ENCODE measurements at places on chromosomes 6 and 20. TPM values are rescaled to one million over a fixed set of nuclear protein-coding genes. Genes with fewer than 3 reads are reported as not detected.

DNA sequence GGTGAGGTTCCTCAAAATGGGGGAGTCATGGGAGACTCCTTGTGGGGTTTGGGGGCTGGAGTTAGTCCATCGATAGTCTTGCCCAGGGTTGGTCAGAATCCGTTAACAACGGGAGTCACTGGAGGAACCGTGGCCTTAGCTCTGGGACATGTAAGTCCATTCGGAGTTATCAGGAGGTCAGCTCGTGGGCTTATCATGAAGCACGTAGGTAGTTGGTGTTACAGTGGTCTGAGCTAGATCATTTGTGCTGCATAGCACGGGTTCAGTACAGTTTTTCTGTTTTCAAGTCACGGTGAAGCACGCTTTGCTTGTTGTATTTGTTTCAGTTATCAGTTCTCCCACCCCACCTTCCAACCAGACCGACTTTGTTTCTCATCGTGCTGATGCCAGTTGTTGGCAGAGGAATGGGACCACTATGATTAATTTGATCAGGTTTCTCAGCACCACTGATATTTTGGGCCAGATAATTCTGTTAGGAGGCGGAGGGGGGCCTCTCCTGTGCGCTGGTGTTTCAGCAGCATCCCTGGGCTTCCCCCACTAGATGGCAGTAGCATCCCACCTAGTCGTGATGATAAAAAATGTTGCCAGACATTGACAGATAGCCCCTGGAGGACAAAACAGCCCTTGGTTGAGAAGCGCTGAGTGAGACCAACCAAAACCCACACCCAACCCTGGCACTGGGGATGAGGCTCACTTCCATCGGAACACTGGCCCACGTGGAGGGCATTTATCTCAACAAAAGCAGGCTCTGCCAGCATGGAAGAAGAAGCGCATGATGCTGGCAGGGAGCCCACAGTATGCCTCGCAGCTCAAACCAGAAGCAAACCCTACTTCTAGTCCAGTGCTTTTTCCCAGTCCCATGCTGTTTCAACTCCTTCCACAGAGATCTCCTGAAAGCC is 2.2 kb upstream of the APMAP start:
- peaks cover 42% of the 10 kb centered on the region for H3K4me1 ChIP-seq
- no peaks in the 10 kb centered on the region for H3K36me3 ChIP-seq
- DNase-seq: peak; percentile 93
- H3K27ac ChIP-seq: peak overlapping the region; percentile 53

GRCh38 chr6:10081075-10081474 is 333.8 kb downstream of the TFAP2A start:
- no peak overlapping the region for H3K4me3 ChIP-seq
- no peaks in the 10 kb centered on the region for H3K27me3 ChIP-seq
- no peak overlapping the region for H3K27ac ChIP-seq
- no peaks in the 10 kb centered on the region for H3K4me1 ChIP-seq
- no peaks in the 10 kb centered on the region for H3K36me3 ChIP-seq

CLVS2 gene
- total RNA-seq: not detected

RSPH3 gene
- total RNA-seq: 9.6 TPM
